Pulmonary artery endothelial cell (primary cell): ENCODE measurements at places on chromosomes 4 and X. TPM values are rescaled to one million over a fixed set of nuclear protein-coding genes. Genes with fewer than 3 reads are reported as not detected.

TLR7 gene
- not detected in 2 replicates for total RNA-seq

DNA sequence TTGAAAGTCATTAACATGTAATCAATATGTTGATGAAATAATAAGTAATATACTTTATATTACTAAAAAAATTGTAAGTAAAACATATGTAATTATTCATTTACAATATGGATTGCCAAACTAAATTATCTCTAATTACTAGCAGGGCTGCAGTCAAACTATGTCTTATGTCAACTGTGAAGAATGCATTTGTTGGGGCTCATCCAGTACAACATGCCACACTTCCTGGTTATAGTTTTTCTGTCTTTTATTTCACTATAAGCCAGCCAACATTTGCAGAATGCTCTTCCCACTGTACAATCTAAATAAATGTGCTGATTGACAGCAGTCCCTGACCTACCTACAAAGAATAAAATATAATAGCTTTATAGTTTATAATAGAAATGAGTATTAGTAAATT, 975.4 kb upstream of the NDST4 start:
- no peak for DNase-seq

GRCh38 chrX:56314334-56314733, 82.2 kb downstream of the KLF8 start:
- no peak for DNase-seq

DNA sequence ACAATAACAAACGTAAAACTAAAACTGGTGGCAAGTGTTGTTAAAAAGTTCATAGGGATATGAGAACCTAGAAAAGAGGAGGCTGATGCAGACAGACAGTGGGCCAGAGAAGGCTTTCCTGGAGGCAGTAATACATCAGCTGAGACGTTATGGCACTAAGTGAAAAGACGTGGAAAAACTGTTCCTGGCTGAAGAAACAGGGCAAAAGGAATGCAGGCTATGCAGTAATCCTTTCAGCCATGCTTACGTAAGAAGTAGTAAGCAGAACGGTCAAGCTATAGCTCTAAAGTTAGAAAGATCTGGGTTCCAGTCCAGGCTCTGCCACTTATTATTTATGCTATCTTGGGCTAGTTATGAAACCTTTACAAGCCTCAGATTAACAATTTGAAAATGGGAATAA, 6.4 kb downstream of the LAMTOR3 start:
- DNase-seq = no peak
